T-cell (primary cell): ENCODE measurements at places on chromosomes 5 and 9.

DNA sequence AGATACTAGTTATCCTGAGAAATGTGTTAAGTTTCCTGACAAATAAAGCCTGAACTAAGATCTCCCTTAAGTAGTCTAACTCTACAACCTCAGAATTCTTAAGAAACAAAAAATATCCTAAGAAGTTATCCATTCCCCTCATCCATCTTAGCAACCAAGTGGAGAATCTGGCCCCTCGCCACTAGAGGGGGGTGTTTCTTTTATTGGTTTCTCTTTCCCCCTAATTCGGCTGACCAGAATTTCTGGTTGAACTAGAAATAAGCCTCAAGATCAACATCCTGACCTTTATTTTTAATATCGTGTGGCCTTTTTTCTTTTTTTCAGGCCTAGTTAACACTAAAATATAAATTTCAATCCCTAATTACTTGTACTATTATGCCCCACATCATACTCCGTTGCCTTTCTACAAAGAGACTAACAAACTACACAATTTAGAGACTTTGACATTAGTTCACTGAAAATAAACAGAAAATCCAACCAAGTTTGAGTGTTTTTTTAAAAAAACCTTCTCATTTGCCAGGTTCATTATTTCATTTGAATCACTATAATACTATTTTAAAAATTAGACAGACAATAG lies 14.3 kb upstream of the NR4A3 start:
- peak; percentile 22 for DNase-seq

- no peak for DNase-seq
These were observed 62.4 kb downstream of the NDST1 start for GRCh38 chr5:150570333-150570732.

DNA sequence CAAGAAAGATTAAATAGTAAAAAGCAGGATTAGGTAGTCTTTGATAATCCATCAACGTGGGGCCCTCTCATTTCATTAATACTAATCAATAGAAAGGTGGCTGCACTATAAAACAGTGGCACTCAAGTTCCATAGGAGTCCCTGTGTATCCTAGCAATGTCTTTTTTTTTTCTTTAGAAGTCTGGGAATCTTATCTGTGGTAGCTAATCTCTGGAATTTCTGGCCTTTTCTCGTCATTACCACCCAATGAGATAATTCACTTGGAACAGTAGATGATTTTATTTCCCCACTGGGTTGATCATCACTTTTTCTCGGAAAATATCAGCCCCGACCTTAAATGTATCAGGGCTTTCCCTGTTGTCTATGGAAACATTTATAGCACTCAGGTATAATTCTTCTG lies 86.8 kb upstream of the CDH6 start:
- DNase-seq = no peak

- DNase-seq = no peak
These were observed 76.9 kb downstream of the GHR start for GRCh38 chr5:42500003-42500599.

DNA sequence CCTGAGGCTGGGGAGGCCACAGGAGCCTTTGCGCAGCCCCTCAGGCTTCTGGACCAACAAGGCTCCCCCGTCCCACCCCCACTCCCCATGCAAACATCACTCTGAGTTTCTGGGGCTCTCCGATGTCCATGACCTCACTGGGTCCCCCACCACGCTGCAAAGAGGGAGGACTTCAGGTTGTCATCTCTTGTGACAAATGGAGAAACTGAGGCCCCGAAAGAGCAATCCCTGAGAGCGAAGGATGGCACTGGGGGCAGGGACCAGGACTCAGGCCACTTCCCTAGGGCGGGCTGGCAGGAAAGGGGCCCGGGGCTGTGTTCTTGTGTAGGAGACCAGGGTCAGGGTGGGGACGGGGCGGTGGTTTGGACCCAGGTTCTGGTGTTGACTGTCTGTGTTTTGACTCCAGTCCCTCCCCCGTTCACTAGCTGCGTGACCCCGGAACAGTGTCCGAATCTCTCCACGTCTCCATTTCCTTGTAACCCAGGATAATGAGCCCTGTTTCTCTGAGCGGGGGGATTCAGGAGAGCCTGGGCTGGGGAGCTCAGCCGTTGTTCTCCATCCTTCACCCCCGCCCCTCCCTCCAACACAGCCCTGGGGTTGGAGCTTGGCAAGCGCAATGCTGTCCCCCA lies 13.9 kb downstream of the FIBCD1 start:
- no peak for DNase-seq
